ENCODE measurements at places on chromosomes 3 and 15.

- DNase-seq: no peak
Measured at GRCh38 chr3:37993067-37993455, 2.5 kb downstream of the VILL start.

DNA sequence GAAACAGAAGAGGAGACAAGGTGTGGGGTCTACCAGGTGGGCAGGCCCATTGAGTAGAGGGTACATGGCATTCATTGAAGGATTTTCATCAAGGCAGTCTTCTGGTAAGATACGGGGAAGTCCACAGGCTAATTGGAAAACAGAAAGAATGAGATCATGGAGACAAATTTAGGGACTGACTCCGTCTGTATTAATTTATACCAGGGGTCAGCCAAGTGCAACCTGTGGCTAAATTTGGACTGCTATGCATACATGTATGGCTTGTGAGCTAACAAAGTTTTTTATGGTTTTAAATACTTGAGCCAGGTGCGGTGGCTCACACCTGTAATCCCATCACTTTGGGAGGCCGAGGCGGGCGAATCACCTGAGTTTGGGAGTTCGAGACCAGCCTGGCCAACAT is 21.1 kb upstream of the SNRPN start:
- DNase-seq: no peak

DNA sequence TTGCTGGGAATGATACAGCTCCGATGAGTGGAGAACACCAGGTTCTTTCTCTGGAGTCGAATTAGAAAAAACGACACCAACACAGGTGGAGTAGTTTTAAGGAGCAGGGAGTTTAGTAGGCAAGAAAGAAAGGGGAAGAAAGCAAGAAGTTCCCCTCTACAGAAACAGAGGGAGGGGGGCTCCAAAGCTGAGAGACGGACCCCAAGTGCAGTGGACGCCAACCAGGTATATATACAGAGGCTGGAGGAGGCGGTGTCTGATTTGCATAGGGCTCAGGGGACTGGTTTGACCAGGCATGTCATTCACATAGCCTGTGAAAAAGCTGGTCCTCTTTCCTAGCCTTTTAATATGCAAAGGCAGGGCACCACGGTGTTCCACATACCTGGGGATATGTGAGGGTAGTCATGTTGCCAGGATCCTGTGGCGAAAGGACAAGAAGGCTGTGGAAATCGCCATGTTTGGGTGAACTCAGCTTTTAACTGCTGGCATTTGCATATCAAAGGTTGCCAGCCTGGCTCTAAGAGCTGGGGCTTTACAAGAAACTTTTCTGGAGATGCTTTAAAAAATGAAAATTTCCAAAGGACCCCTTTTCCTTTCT is 887.4 kb upstream of the EPHA6 start:
- no peak for DNase-seq

- DNase-seq: no peak
Measured at GRCh38 chr3:144775551-144775950, 803.9 kb downstream of the DIPK2A start.

DNA sequence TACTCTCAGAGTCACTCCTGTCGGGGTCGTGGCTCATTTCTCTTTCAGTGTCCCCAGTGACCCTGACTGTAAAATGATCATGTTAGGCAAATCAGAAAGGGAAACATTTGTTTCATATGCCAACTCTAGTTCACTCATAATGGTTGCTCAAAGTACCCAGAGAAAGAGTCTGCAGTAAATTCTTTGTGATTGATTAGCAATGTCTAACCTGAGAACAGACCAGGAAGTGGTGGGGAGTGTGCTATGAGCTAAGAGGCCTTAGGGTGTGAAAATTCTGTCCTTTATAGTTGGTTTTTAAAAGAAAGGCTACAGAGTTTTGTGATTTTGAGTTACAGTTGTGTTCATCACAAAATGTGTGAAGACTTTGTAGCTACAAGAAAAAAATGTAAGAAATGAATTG is 108.9 kb downstream of the EDEM1 start:
- no peak for DNase-seq

- DNase-seq: peak; percentile 14
Measured at GRCh38 chr3:183427196-183427875, 1.1 kb downstream of the MCF2L2 start.

GRCh38 chr3:59072681-59073080 is 22.9 kb upstream of the CFAP20DC start:
- DNase-seq: no peak

GRCh38 chr3:124492824-124493223 is 237.4 kb upstream of the UMPS start:
- DNase-seq: peak; percentile 70

All from NCI-H1436 (cell line).